Stimulated activated CD8-positive, alpha-beta memory T cell treated with anti-CD3 and anti-CD28 coated beads, Interleukin-7, amount 100 ng/mL, for 1 hour (primary cell): ENCODE measurements at places on chromosomes 5 and 9.

DNA sequence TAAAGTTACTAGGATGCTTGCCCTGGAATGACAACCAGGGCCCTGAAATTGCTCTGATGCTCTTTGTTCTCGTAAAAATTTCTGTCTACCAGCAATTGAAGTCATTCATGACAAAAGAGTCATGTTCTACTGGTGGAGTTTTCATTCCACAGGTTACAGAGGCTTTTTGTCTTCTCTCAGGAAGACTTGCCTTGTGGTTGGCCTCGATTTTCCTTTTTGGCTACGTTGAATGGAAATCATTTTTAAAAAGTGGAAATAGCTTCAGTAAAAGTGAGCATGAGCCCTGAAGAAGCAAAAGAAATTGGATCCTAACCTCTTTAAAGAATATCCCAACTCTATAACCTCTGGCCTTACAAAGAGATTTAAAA, 255.2 kb downstream of the AOPEP start:
- DNase-seq = no peak

DNA sequence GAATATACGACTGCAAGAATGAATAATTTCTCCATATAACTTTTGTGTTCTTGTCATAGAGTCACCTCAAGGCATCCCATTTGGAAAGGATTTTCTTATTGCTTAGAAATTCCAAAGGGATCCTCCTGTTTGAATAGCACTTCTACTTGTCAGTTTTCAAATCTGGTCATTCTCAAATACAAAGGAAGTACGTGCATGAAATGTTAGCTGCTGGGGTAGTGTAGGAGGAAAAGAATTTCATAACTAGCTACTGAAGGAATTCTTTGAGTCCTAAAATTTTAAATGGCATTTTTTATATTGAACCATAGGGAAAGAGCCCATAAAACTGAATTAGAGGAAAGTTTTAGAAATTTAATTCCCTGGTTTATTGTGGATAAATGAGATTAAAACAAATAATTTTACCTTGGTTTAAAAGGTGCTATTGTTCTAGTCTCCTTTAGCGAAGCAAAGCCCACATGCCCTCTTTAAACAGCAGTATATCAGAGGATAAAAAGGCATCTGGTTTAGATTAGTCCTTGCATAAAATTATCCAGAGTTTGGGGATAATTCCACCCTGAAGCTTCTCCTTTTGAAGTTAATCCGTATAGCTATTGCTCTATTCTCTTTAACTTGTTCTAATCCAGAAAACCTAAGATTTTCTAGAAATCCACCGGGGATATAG, 2.0 kb upstream of the MPDZ start:
- DNase-seq = no peak

DNA sequence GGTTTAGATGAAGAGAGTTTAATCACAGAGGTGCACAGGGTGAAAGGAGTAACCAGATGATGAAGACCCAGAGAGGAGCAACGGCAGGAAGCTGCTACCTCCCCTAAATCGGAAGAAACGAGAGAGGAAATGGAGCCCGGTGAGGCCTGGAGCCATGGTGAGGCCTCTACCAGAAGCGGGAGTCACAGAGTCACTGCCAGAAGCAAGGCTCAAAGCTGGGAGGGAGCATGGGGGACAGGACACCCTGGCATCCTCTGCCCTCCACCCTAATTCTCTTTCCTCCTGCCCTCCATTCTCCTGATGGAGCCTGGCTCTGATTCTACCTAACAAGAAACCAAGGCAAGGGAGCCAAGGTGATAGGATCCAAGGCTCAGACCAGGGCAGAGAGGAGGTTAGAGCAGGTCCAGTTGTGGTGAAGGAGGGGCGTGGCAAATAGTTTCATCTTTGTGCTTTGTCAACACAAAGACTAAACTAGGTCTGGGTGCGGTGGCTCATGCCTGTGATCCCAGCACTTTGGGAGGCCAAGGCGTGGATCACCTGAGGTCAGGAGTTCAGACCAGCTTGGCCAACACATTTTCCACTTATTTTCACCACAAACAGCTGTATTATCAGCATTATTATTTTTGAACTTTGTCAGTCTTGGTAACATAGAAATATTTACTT, 134.4 kb upstream of the RAI14 start:
- DNase-seq = no peak

DNA sequence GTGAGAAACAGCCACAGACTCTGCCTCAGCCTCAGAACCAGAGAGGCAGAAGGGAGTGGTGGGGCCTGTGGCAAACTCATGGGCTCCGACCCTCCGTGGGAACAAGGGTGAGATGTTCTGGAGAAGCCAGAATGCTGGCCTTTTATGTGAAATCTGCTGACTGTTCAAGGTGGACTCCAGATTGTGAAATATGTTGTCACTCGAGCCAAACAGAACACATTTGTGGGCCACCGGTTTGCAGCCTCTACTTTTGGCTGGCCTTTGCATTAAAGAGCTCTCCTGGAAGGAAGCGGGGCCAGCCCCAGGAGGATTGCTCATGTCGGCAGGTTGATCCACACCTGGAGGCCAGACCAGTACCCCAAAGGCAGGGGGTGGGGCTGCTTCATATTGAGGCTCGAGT, 62.4 kb downstream of the ERGIC1 start:
- DNase-seq = no peak

DNA sequence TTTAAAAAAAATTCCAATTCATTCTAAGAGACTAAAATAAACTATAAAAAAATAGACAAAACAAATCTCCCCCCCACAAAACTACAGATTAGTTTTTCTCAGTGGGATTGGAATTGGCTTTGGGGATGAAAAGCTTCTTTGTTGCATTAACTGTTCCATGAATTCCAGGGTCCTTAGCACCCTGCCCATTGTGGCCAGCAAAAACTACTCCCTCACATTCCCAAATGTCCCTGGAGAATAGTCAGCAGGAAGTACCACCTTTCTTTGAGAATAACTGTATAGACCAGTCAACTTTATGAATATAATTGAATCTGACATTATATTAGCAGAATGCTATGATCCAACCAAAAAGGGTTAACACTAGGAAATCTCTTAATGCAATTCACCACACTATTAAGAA, 147.9 kb downstream of the LPAR1 start:
- no peak for DNase-seq

DNA sequence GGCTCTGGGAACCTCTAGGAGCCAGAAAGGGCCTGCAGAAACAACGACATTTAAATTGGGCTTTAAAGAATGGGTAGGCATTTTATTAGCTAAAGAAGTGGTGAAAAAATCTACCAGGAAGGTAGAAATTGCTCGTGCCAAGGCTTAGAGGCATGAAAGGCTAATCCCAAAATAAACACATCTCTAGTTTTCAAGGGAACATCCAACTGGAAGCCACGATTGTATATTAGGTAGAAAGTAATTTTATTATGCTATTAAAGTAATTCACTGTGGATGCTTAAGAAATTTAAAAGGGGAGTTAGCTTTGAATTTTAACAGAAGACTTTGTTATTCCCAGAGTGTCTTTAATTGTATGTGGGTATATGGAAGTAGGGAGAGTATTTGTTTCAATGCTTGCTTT, 17.5 kb upstream of the CNTLN start:
- DNase-seq = no peak

- no peak for DNase-seq
Measured at GRCh38 chr9:105119156-105119555, 125.3 kb upstream of the SLC44A1 start.
